ENCODE measurements at places on chromosomes 2 and 18.
A peak's percentile ranks its signal among the peaks of the same experiment; 100 is the strongest.

DNA sequence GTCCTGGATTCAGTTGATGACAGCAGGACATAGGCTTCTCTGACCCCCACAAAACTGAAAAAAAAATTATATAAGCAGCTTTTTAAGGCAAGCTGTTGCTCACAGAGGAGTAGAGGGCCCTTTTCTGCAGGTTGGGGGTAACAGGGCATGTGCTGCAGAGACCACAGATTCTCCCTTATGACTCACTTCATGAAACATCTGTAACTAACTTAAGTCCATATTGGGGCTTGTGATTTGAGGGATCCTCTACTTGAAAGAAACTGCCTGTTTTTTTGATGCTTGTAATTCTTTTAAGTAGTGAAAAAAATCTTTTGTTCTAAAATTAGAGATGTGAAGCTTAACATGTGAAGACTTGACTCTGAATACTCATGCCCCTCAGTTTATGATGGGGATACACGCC lies 33.4 kb downstream of the XRCC5 start:
- DNase-seq = no peak

DNA sequence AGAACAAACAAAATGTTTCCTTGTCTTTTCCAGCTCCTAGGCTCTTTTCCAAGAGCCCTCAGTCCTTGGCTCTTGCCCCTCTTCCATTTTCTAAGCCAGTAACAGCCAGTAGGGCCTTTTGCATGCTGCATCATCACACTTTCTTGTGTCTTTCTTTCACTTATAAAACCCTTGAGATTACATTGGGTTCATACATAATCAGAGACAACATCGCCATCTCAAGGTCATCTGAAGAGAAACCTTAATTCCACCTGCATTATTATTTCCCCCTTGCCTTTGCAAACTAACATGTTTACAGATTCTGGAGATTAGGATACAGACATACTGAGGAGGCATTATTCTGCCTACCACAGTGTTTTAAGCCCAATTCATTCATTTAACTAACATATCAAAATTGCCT lies 697.3 kb downstream of the TRIB2 start:
- no peak for DNase-seq

GRCh38 chr2:218323526-218324472 lies 31.5 kb upstream of the TMBIM1 start:
- DNase-seq = no peak

- no peak for DNase-seq
Observed at GRCh38 chr2:127640082-127641072, 5.6 kb upstream of the GPR17 start.

GRCh38 chr2:191566344-191566743 lies 111.6 kb upstream of the NABP1 start:
- DNase-seq = peak; percentile 66

DNA sequence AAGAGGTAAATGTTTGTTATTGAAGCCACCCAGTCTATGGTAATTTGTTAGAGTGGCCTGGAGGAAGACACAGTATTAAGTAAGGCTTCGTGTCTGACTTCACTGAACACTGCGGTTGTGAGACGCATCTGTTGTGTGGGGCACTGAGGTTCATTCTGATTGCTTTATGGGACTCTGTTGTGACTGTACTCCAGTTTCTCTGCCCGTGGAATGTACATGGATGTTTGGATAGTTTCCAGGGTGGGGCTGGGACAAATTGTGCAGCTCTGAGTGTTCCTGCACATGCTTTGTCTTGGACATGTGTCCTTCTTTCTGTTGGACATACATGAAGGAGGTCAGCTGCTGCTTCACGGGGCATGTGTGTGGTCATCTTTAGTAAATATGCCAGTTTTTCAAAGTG lies 58.6 kb downstream of the ODC1 start:
- no peak for DNase-seq

DNA sequence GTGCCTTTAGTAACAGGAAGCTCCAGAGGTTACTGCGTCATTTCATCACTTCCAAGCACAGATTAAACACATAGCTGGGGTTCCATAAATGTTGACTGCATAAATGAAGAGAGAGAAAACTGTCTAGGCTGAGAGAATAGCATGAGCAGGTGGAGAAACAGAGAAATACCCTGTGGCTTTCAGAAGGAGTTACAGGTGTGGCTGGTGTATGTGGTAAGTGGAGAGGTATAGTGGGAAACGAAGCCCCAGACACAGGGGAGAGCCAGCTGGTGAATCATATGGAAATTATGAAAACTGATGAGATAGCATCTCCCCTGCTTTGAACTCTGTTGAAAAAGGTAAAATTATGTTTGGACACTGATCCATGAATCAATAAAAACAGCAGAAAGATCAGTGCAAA lies 807.4 kb upstream of the POU3F3 start:
- DNase-seq = no peak

DNA sequence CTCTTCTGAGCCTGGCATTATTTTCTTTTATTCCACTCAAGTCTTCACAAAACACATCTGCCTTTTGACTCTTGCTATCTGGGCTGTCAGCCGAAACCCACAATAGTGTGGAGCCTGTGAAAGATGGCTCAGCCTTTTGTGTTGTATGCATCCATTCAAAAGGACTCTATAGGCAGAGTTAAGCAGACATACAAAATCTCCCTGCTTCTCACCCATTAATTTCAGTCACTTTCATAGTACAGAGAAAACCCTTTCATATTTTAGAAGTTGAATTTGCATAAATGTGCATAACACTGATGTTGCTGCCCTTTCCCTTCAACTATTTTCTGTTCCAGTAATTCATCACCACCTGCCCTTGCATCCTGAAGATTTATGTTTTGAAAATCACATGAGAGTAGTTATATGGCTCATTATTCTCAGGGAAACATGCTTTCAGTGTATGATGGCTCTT lies 154.6 kb downstream of the EVA1A start:
- DNase-seq = no peak

DNA sequence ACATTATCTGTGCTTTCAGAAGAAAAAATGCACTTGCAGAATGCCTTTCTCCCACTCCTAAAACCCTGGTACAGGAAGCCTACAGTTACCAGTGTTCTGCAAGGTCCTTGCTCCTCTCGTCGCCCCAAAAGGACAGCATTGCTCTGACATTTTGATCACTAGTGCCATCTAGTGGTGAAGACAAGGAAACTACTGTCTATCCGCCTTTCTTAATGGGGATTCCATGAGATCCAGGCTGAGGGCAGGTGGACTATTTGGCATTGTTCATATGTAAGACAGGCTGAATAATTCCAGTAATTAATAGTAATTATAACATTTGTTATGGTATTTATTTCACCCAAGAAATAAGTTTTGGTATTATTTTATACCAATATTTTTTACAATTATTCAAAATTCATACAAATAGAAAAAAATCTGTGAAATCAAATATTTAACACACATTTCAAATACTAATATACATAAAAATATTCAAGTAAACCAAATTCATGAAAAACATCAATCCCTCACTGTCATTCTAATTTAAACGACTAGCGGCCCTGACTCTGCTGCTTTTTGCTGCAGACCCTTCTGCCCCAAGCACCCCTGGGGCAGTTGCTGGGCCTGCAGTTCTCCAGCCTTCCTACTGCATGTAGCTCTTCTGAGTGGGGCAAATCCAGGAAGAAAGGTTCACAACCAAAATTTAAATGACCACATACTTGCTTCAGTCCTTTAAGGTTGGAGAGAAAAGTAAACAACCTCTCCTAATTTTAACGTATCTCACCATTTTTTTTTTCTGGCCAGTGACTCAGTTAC lies 19.0 kb downstream of the TPGS2 start:
- DNase-seq = no peak

- DNase-seq = no peak
Observed at GRCh38 chr2:143415571-143415970, 286.4 kb downstream of the ARHGAP15 start.

GRCh38 chr2:200747668-200748618 lies 63.8 kb upstream of the BZW1 start:
- no peak for DNase-seq

- no peak for DNase-seq
Observed at GRCh38 chr18:6368017-6368416, 46.7 kb downstream of the L3MBTL4 start.

GRCh38 chr2:168212167-168212566 lies 35.2 kb downstream of the STK39 start:
- DNase-seq = no peak

DNA sequence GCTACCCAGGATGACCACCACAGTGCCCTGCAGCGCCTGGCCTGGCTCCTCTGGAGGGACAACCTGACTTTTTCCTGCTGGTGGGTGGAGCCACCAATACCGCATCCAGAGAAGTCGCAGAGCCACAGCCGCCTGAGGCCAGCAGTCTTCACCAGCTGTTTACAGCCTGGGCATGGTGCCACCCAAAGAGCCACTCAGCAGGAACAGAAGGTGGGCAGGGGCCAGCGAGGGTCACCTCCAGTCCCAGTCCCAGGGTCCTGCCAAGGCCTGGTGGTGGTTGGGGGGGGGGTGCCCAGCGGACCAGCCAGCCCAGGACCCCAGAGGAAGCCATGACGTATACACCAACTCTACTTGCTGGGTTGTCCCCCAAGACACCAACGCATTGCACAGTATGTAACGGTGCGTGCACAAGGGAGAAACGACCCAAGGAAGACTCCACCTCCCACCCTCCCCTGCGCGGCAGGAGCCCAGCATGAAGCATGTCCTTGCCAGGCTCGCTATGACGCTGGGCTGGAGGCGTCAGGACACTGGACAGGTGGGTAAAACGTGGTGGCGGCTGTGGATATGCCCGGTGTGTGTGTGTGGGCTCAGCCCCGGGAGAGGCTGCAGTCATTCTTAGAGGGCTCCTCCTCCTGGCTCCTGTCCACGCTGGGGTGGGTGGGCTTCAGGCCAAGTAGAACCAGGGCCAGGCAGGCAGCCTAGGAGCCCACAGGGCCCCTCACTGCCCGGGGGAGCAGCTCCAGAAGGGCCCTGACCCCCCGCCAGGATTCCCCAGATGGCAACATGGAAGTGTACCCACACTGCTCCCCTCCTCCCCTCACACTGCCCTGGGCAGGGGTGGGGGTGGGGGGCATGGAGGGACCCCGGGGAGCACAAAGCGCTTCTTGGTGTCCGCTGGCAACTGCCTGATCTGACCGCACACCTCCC lies 49.3 kb downstream of the HS6ST1 start:
- DNase-seq = no peak

DNA sequence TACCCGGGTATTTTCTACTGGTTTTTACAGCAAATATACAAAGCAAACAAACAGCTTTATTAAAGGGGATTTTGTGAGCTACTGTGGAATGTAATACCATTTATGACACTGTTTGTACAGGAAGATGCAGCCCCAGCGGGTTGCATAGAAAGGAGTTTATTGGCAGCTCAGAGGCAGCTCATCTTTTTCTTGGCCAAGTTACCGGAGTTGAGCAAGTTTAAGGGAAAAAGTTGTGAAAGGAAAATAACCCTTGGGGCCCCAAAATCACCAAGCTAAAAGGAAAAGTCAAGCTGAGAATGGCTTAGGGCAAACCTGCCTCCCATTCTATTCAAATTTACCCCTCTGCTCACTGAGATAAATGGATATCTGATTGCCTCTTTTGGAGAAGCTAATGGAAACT lies 60.8 kb downstream of the MOB4 start:
- DNase-seq = no peak

DNA sequence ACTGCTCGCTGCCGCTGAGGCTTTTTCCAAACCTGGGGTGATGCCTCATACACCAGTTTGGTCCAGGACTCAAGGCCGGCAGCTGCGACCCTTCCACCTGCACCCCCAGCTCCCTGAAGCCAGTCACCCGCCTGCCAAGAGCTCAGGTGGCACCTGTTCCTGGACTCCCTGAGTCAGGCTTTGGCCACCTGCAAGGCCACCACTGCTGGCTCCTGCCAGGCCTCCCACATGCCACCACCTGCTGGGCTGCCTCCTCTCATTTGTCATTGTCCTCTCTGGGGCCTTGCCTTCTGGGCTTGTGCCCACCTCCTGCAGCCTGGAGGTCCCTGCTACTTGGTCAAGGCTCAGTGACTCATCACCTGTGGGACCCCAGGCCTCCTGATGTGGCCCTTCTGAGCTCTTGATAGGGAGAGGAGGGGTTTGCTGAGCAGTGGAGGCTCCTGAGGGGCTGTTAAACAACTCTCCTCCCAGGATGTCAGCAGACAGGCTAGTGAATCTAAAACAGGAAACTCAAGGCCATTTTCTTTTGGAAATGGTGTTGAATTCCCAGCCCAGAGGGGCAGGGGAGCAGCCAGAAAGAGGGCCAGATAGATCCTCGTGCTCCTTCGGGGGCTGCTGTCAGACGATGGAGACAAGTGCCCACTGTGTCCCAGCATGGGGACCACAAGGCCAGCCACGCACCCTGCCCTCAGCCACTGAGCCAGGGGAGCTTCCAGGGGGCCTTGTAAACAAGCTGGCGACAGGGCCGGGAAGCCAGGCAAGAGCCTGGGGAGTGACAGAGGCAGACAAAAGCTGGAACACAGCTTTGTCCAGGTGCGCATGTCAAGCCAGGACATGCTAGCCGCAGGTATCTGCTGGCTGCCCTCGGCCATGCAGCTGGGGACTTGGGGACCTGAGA lies 416.8 kb downstream of the LRATD1 start:
- DNase-seq = no peak

DNA sequence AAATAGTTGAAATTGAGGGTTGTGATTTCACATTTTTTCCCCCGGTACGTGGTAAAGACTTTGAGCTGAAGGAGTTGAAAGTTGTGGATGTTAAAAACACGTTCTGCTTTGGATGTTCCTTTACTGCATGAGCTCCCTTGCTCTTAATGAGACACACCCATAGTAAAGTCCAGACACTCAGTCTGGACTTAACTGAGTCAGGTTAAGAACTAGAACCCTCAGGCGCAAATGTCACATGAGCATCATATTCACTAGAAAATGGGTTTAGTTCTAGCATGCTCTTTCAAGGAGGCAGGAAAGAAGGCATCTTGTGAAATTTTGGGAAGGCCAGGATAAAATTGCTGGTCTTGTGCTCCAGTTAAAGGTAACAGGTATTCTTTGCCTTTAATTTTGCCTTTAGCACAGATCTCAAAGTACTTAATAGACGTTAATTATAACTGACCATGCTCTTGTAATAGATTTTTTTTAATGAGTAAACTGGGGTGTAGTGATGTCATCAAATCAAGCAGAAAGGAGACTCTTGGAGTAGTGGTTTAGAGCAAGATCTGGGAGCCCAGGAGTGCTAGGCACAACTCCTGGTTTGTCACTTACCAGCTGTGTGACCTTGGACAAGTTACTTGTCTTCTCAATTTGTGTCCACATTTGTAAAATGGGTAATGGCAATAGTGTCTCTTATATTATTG lies 20.6 kb downstream of the ITGA6 start:
- no peak for DNase-seq

- DNase-seq = no peak
Observed at GRCh38 chr18:22974001-22974400, 40.9 kb downstream of the RBBP8 start.

GRCh38 chr2:103161456-103162289 lies 399.8 kb downstream of the TMEM182 start:
- no peak for DNase-seq

DNA sequence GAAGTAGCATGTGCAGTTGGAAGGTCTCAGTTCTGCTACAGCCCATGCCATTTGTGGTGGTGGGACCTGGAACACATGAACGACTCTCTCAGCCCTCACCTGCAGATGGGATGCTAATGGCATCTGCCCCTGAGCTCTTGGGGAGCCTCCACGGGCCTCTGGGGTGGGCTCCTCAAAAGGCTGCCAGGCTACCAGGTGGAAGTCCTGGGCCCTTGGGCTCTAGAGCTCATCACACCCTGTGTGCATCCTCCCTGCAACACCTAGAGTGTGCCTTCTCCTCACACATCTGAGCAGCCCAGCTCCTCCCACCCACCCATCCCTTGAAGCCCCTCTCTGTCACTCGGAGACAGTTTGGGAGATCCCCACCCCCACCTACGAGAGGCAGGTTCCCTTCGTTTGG lies 231.8 kb upstream of the MYT1L start:
- DNase-seq = no peak

- DNase-seq = no peak
Observed at GRCh38 chr18:54530285-54530684, 60.8 kb upstream of the DYNAP start.

- DNase-seq = no peak
Observed at GRCh38 chr2:43806719-43807031, 32.0 kb downstream of the ABCG5 start.
